ENCODE measurements at places on chromosomes 11 and 22.

GRCh38 chr11:116890193-116890592 is 52.8 kb upstream of the APOA1 start:
- no peak for DNase-seq

GRCh38 chr22:32995335-32995734 is 62.8 kb downstream of the SYN3 start:
- no peak for DNase-seq

DNA sequence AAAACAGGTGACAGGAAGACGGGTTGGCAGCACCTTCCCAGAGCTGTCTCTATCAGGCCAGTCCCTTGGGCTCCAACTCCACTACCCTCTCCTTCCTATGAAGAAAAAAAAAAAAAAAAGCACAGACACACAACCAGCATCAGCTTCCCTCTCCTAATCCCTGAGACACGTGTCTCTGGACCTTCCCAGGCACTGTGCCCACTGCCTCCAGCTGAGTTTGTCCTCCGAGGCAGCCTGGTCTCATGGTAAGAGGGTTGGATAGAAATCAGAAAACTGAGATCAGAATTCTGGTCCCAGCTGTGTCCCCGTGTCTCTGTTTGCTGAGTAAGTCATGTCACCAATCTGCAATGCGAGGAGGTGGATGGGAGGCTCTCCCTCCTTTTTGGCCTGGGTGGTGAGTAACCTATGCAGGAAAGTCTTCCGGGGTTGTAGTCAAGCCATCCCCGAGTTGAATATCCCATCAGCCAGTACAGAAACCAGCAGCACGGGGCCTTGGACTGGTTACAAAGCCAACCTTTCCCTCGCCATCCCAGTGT is 193.7 kb upstream of the TBCEL start:
- DNase-seq, result no peak

DNA sequence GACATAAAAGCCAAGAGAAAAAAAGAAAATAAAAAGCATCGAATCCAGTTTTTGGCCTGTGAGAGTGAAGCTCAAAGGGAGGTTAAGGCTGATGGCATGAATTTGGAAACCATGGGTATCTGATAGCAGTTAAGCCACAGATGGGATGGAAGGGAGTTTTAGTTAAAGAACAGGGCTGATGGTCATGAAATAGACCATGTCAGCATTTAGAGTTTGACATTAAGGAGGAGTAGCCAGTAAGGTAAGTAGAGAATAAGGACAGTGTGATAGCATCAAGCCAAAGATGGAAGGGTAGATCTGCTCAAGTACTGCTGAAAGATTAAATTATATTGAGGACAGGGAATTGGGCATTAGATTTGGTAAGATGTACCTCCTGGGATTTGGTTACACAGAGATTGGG is 826.5 kb downstream of the NTM start:
- DNase-seq, result no peak

DNA sequence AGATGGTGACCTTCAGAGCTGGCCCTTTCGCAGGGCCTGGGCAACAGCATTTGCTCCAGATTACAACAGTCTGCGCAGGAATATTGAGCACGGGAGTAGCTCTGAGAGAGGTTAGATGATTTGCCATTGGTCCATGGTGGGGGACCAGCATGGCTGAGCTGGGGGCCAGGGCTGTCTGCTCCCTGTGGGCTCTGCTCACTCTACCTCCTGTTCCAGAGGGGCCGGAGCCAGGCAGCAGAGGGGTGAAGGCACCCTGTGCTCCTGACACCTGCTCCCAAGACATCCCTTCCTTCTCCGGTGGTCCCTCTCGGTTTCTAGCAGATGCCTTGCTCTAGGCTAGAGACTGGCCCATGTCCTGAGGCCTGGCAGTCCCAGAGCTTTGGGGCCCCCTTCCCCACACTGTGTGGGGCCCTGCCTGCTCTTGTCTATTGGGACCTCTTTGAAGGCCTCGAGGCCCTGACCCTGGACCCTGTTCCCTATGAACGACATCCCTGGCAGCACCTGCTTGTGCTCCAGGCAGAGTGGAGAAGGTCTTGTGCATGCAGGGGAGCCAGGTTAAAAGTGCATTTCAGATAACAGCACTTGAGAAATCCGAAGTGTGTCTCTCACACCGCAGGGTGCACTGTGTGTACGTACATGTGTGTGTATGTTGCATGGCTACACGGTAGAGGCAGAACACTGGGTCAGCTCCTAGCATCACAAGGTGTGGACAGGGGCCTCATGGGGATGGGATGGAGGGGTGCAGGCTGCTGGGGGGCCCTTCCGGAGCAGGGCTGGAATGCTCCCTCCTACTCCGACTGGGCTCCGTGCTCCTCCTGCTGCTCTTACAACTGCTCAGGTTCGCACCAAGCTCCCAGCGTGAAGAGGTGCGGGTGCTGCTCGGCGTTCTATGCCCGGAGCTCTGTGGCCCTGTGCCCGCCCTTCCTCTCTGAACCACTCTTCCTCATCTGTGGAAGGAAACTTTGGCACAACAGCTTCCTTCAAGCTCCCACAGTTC is 123.3 kb upstream of the B3GAT1 start:
- DNase-seq, result no peak

GRCh38 chr11:3795131-3796001 is 2.0 kb downstream of the NUP98 start:
- no peak for DNase-seq

GRCh38 chr11:72189455-72190250 is 2.3 kb upstream of the FOLR1 start:
- no peak for DNase-seq

DNA sequence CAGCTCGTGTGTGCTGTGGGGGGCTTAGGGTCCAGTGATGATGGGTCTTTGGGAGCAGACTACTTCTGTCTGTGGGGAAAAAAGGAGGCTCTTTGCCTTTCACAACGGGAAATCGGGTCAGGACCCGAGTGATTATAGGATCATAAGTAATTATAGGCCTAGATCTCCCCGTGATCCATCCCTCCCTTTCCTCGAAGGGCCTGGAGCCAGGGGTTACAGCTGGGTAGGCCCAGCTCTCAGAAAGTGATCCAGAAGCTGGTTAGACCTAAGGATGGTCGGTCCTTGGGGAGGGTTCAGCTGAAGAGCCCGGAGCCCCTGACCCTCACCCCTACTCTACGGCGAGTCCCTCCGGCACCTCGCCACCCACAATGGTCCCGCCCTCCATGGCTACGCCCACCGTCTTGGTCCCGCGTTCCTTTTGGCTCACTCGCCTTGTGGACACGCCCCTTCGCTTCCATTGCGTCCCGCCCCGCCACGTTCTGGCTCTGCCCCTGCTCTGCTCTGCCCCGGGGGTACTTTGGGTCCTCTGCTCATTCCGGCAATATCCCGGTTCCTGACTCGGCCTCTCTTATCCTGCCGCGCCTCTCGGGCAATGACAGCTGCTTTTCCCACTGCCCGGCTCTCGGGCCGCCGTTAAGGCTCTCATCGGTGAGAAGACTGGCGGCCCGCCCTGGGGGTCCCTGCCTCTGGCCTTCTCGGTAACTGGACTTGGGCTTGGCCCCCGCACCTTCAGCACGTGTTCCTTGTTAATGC is 5.0 kb downstream of the IGSF22 start:
- DNase-seq, result no peak

DNA sequence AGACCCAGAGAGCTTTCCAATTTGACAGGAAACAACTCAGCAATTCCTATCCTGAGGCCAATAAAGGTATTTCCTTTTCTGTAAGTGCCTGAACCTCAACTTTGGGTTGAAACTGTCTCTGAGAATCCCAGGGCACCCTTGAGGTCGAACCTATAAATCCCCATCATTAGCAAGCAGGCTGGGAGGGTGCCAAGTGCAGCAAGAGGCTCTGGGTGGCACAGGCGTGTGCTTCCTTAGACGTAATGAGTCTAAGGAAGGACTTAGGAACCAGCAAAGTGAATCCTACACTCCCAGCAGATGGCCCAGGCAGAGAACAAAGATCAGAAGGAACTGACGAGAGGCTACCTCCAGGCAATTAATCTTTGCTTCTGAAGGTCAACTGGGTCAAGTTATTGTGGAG is 234.3 kb upstream of the NARS2 start:
- no peak for DNase-seq

GRCh38 chr11:41118521-41118920 is 340.9 kb downstream of the LRRC4C start:
- no peak for DNase-seq

GRCh38 chr22:44546686-44547310 is 48.8 kb upstream of the RTL6 start:
- DNase-seq, result no peak

- DNase-seq, result no peak
Measured at GRCh38 chr11:103436131-103436770, 327.0 kb downstream of the DYNC2H1 start.

GRCh38 chr11:61994981-61995380 is 27.5 kb upstream of the FTH1 start:
- DNase-seq, result no peak

GRCh38 chr22:20525048-20525447 is 17.6 kb downstream of the MED15 start:
- no peak for DNase-seq

GRCh38 chr22:44972363-44973083 is 37.3 kb downstream of the PHF21B start:
- DNase-seq, result no peak

DNA sequence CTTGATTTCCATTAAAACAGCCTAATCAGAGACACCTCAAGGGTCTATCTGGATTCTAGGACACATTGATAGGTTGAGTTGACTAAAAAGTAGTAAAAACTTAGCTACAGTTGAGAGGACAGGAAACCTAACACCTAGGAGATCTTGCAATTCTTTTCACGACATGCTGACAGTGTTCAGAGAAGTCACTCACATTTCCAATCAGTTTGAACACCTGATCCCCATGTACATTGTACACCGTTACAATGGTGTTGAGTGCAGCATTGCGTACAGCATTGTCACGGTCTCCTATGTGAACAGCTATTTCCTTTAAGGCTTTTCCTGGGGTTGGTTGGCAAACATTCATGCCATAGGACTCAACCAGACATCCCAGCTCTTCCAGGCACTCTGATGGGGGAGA is 42.8 kb downstream of the F2 start:
- no peak for DNase-seq

- DNase-seq, result no peak
Measured at GRCh38 chr11:9756461-9756860, 92.6 kb downstream of the SWAP70 start.

DNA sequence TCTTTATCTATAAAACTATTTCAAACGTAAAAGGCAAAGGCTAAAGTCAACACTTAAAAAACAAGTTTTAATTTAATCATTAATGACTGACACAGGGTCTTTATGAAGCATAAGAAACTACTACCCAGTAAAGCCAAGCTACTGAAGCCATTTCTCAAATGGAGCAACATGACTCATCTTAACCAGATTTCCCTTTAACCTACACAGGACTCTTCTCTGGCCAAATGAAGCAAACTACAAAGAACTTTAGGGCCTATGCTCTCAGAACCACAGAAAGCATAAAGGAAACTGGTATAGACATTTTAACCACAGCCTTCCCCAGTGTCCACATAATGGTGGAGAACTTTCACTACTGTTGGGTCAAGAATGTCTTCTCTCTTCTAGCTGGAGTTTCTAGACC is 34.7 kb downstream of the ALG9 start:
- no peak for DNase-seq

DNA sequence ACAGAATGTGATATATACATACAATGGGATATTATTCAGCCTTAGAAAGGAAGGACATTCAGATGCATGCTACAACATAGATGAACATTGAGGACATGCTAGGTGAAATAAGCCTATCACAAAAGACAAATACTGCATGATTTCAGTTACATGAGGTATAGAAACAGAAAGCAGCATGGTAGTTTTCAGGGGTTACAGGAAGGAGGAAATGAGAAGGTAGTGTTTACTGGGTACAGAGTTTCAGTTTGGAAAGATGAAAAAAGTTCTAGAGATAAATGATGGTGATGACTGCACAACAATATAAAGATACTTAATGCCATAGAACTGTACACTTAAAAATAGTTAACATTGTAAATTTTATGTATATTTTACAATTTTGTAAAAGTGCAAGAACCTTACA is 266.7 kb upstream of the C11orf87 start:
- DNase-seq, result no peak

GRCh38 chr11:129225190-129225589 is 33.1 kb upstream of the ARHGAP32 start:
- DNase-seq, result no peak

DNA sequence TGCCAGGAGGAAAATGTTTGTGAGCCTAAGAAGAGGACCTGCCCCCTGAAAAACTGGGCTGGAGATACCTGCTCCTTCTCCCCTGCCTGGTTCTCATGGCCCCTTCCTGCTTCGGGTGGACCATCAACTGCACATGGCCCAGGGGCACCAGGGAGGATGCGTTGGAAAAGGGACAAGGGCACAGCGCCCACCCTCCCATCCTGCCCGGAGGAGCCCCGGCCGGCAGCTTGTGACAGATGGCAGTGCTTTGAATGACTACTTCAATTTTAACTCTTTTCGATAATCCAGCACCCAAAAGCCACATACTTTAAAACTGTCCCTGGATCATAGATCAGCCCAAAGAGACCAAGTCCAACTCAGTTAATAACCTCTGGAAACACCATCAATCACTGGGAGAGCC is 135.8 kb upstream of the NECTIN1 start:
- no peak for DNase-seq

DNA sequence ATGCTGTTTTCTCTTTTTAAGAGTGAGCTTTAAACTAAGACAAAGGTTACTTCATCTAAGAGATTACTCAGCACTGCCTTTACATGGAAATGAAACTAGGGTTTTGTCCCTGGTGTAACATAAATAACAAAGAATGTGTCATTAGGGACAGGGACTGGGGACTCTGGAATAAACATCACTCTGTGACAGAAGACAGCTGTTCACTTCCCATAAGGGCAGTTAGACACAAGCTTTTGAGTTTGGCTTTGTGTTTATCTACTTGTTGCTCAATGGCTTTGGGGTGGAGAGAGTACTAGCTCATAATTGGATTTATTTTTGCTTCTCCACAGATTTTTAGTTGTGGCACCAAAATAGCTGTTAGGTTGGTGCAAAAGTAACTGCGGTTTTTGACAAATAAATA is 154.5 kb downstream of the OR4C45 start:
- no peak for DNase-seq
